ENCODE measurements at places on chromosomes 4 and X.

DNA sequence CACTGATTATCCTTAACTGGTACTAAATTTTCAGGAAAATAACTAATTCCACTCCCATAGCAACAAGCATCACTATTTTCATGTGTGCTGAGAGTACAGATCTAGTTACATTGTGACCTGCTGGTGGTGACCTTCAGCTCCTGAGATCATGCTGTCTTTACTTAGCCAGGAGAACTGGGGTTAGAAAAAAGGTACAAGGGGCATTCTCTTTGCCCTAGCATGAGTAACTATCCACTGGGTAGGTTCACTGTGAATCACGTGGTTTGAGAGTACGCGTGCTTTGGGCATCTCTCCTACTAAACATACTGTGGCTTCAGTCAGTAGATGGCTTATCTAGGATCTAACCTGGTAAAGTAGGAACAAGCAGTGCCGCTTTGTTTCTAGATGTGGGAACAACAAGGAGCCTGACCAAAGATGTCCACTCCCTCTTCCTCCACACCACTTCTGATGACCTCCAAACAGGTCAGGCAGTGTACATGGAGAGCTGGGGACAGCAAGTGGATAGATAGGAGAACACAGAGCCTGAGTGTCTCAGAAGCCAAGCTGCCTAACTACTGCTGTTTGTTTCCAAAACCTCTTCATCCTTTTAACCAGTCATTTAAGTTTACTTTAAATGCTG is 90.2 kb downstream of the CBR4 start:
- no peak for DNase-seq

DNA sequence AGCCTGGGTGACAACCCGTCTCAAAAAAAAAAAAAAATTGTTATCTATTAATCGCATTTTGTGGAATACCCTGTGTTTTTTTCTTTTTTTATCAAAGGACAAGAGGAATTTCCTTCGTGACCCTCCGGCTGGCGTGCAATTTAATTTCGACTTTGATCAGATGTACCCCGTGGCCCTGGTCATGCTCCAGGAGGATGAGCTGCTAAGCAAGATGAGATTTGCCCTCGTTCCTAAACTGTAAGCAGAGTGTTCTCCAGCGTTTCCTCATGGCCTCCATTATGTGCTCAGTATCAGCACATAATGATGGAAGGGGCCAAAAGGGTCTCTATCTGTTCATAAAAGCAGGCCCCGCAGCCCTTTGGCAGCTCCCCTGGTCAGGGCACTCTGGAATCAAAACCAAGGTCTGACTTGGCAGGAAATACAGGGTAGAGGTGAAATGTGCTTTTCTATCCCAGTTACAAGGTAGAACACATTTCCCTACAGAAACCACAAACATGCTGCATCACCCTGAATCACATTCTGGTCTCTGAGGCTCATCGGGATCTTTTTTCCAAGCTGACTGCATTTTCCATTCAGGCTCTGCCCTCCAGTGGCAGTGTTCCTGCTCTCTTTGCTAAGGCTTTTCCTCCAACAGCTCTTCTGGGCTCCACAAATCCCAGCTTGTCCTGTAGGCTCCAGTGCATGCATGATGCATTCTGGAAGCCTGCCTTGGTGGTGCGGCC is 24.4 kb downstream of the SYAP1 start:
- no peak for DNase-seq

DNA sequence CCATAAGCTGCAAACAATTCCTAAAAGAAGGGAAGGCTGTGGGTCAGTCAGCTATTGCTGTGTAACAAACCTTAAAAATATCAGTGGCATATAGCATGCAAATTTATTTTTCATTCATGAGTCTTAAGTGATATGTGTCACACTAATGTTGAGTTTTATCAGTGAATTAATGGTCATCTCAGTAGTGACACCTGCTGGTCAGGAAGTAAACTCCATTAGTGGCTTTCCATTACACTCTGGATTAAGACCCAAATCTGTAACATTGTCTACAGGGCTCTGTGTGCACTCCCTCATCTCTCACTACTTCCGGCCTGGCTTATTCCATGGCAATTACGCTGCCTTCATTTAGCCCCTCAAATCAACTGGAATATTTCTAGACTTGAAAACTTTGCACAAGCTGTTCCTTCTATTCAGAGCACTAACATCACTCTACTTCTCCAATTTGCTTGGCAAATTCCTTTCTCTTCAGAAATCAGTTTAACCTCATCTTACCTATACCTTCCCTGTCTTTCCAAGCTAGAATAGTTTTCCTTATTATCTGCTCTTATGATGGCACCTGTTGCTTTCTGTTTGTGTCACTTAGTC is 217.3 kb upstream of the TAPT1 start:
- DNase-seq, result peak; percentile 1

DNA sequence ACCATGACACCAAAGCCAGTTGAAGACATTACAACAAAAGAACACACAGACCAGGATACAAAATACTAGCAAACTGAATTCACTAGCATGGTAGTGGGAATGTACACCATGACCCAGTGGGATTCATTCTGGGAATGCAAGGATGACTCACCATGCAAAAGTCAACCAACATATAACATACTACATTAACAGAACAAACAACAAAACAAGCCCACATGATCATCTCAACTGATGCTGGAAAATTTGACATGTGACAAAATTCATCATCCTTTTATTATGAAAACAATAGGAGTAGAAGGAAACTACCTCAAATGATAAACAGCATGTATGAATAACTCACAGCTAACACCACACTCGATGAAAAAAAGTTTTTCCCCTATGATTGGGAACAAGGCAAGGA is 190.2 kb downstream of the DCLK2 start:
- no peak for DNase-seq

DNA sequence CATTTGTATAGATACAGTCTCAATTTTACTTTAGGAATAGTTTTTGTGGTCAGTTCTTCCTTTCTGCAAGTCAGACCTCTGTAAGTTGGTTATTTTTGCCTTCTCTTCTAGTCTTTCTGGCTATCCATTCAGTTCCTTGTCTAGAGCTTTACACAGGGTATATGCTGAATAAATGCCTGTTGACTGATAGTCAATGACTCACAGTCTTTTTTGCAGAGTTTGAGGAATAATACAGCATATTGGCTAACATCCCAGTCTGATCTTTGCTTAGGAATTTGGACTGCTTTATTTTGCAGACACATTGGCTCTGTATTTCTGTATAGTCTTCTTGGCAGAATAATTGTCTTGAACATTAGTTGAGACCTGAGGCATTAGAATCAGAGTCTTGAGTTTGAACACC is 132.4 kb downstream of the MAGEC1 start:
- DNase-seq, result no peak

- no peak for DNase-seq
Measured at GRCh38 chr4:109410776-109411175, 22.8 kb upstream of the SEC24B start.

- DNase-seq, result no peak
Measured at GRCh38 chrX:530726-531610, 99.6 kb upstream of the SHOX start.

DNA sequence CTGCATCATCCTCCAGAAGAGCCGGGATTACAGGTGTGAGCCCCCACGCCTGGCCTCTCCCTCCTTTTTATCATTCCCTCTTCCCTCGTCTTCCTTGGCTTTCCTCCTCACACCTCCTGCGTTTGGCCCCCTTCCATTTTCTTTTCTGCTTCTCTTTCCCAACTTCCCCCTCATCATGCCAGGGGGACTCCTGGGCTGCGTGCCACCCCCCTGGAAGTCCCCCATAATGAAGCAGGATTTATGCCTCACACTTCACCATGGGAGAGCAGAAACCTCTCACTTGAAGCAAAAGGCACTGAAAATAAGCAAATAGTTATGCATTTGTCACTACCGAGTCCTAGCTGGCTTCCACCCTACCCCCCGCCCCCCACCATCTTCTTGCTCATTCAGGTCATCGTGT is 7.9 kb downstream of the TKTL1 start:
- DNase-seq, result no peak

- no peak for DNase-seq
Measured at GRCh38 chr4:26753617-26754016, 107.0 kb upstream of the STIM2 start.

GRCh38 chrX:147846676-147847075 is 65.0 kb upstream of the FMR1 start:
- DNase-seq, result no peak

- no peak for DNase-seq
Measured at GRCh38 chrX:22163326-22163725, 109.4 kb upstream of the CBLL2 start.

GRCh38 chr4:3869174-3869572 is 103.0 kb downstream of the ADRA2C start:
- no peak for DNase-seq

- DNase-seq, result no peak
Measured at GRCh38 chr4:116118221-116118620, 967.2 kb downstream of the TRAM1L1 start.

- DNase-seq, result no peak
Measured at GRCh38 chr4:577499-578450, 1.7 kb upstream of the TMEM271 start.

DNA sequence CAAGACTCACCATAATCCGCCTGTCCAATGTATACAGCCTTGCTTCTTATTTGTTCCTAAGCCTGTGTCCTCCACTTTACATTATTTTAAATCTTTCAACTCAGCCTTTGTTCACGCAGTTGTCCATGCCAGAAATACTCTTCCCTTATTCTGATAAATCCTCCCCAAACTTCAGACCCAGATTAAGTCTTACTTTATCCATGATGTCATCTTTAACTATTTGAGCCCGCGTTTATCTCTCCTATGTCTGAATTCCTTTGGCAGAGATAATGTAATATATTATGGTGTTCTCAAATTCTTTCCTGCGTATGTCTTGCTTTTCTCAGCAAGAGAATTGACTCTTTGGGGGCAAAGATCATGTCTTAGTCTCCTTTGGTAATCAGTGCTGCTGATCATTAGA is 129.6 kb downstream of the LUZP4 start:
- no peak for DNase-seq

GRCh38 chrX:134173541-134174272 is 63.3 kb upstream of the CCDC160 start:
- no peak for DNase-seq

DNA sequence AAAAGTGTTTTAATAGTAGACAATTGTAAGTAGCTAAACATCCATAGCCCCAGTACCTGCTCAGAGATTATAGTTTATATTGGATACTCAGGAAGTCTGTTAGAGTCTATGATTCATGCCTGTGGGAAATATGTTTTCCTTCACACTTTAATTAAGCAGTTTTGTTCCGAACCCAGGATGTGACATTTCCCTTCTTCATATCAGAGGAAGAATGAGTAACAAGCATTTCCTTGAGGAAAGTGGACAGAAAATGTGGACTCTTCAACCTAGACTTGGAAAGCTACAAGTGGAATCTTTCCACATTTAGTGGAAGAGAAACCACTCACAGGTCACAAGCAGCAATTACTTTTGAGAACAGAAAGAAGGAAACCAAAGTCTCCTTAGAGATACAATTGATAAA is 419.4 kb downstream of the C4orf33 start:
- no peak for DNase-seq

- DNase-seq, result no peak
Measured at GRCh38 chrX:85024562-85024961, 20.9 kb downstream of the APOOL start.

DNA sequence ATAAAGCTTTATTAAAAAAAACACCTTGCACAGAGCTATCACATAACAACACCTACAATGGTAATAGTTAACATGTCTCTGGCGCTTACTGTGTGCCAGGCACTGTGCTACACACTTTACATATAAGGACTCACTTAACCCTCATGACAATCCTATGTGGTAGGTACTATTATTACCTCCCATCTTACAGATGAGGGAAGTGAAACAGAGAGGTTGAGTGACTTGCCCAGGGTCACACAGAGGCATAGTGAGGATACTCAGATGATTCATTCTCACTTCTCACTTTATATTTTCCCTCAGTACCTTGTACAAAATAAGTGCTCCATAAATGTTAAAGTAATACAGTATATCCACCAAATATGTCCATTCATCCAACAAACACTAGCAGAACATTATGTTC is 43.4 kb upstream of the IQSEC2 start:
- no peak for DNase-seq

DNA sequence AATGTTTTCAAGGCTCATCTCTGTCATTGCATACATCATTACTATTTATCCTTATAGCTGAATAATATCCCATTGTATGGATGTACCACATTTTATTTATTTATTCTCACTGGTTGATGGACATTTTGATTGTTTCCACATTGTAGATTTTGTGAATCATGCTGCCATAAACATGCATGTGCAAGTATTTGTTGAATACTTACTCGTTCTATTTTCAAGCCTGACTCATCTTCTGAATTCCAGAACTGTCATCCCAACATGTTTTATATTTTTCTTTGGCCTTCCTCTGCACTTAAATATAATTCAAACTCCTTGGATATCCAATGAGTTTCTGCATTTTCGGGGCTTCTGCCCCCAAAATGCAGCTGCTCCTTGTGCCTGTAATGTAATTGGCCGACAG is 77.6 kb downstream of the MXRA5 start:
- DNase-seq, result no peak

GRCh38 chr4:75126058-75126457 is 193.1 kb downstream of the PARM1 start:
- no peak for DNase-seq

- no peak for DNase-seq
Measured at GRCh38 chr4:165814256-165815020, 58.6 kb upstream of the TLL1 start.

GRCh38 chr4:136078976-136079375 is 1453.3 kb downstream of the PCDH18 start:
- DNase-seq, result no peak

- no peak for DNase-seq
Measured at GRCh38 chr4:150173432-150173861, 95.2 kb downstream of the DCLK2 start.

DNA sequence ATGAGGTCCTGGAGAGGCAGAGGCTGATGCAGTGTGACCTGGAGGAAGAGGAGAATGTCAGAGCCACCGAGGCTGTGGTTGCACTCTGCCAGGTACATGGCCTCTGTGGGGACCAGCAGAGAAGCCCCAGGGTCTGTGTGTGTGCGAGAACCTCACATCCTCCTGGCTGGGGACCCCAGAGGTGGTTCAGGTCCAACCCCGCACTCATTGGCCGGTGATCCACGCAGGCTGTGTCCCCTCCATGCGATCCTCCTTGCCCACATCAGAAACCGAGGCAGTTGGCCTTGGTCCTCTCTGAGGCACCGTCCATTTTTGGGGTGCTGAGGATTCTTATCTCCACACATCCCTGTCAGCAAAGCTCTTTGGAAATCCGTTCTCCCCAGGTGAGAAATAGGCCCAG is 45.3 kb downstream of the EVC start:
- DNase-seq, result no peak

- DNase-seq, result no peak
Measured at GRCh38 chr4:42642101-42642797, 14.7 kb downstream of the ATP8A1 start.

Data from CD4-positive, alpha-beta T cell treated with Interleukin-6 at 100 ng/mL for 8 hours (primary cell).